ENCODE measurements at places on chromosomes 7 and 10.

GRCh38 chr10:73920089-73920488 is 9.2 kb downstream of the PLAU start:
- DNase-seq = no peak

DNA sequence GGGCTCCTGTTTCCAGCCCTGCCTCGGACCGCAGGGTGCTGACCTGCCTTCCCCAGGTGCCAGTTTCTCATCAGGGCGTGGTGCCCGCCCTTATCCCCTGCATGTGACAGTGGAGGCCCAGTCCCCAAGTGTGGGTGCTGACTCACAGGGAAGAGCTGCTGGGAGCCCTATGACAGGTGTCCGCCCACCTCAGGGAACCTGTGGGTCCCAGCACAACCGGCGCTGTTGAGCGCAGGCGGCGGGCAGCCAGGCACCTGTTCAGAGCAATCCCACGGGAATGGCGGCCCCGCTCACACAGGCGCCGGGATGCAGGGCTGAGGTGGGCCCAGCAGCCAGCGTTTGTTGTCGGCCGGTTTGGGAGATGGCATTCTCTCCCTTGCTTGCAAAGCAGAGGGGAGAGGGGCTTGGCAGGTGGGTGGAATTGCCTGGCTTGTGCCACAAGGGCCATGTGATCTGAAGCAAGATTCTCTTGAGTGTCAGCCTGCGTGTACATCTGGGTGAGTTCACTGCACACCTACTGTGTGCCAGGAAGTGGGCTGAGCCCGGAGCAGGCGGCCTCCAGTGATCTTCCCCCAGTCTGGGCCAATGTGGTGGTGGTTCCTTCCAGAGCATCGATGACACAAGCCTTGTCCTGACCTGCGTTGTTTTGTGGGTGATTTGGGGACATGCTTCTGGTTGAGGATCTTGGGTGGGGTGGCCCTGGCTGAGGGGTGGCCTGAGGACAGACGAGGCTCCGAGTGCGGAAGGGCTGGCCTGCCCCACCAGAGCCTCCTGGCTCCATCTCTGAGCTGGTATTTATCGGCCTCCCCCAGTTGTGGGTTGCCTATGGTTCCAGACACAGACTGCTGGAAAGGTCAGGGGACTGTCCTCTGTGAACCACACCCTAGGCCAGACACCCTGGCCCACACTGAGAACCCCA is 2.4 kb downstream of the PWWP2B start:
- DNase-seq = no peak

DNA sequence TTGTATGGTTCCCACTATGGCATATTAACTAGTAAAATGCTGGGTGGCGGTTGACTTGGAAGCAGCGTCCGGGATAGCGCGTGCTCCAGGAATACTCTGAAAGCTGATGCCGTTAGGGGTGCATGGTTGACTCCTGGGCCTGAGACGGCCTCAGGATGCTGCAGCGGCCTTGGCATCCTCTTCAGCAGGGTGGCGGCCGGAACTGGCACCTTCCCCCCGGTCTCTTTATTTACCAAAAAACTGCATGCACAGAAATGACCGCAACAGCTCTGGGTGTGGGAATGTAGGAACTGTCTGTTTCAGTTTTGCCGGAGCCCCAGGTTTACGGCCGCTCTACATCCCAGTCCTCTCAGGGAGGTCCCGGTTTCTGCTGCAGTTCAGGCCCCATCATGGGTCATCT is 28.8 kb downstream of the PFKP start:
- DNase-seq = no peak

DNA sequence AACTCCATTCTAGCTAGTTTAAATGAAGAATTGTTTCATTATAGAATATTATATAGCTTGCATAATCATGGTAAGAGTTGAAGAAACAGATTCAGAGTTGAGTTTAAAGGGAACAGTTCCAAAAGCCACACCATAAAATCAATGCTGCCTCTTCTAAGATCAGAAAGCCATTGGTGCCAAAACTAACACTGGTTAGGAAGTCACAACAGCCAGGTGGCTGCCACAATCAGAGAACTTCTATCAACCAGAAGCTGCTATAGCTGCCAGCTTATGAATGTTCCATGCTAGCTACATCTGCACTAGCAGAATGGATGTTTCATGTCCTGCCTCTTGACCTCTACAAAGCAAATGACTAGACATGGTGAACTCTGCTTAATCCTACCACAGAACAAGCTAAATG is 583.1 kb upstream of the LRRN3 start:
- no peak for DNase-seq

- no peak for DNase-seq
These were observed 161.8 kb downstream of the DPY19L1 start for GRCh38 chr7:34875481-34875880.

DNA sequence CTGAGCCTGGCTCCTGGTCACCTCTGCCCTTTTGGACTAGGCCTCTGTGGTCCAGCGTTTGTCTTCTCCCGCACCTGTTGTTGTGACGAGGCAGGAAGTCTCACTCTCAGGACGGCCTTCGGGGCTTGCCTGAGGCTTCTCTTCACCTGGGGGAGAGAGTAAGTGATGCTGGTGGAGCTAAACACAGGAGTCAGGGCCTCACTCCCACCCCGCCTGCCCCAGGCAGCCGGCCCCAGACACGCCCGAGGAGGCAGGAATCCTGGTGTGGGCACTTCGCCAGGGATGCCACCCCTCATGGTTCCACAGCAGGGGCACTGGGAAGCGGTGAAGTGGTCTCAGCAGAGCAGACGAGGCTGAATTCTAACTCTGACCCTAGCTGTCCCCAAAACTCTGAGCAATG is 42.4 kb downstream of the IL2RA start:
- no peak for DNase-seq

DNA sequence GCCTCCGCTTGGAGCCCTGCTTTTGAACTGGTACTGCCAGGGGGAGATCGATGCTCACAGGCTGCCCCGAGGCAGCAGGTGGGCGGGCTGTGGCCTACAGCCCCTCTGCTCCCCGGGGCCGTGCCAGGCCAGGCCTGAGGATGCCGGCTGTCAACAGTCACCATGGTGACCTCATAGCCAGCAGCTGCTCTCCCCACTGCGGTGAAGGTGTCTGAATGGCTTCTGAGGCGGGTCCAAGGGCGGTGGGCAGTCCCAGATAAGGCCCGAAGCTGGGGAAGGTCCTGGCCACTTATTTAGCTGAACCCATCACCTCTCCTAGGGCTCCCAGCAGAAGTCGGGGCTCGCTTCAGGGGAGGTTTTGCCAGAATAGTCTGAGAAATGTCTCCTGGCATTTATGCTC is 179.3 kb downstream of the ARHGAP12 start:
- no peak for DNase-seq
